AG20443 (cell line): ENCODE measurements at places on chromosomes 3 and 15.

DNA sequence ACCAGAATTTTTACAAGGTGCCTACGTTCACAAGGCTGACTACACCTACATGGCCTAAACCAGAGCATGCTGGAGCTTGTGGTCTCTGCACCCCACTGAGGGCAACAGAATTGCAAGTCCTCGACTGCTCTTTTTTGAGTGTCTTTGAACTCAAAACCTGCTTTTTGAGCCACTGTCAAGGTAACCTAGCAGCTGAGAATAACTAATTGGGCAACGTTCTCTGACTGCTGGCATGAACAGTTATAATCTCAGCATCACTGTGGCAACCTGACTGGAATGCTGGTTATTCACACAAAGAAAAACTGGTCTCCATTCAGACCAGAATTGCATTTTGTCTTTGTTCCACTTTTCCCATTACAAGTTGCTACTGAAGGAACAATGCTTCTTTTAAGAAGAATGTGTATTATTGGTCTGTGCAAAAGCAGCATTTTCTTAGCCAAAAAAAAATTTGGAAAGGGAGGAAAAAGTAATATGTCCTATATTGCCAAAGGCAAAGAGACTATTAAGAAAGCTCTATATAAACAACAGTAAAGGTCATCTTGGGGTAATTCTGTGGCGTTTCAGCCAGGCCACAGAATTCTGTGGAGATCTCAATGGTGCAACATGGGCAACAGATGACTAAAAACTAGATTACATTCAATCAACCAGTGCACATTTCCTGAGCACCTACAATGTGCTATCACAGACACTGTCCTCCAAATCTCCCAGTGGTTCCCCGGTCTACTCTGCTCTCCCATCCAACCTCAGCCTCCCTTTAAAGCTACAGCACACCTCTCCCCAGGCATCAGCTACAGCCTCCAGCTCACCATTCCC is 76.8 kb downstream of the TNIK start:
- DNase-seq = peak; percentile 53

GRCh38 chr15:27457766-27458165 is 486.8 kb downstream of the GABRG3 start:
- no peak for DNase-seq

DNA sequence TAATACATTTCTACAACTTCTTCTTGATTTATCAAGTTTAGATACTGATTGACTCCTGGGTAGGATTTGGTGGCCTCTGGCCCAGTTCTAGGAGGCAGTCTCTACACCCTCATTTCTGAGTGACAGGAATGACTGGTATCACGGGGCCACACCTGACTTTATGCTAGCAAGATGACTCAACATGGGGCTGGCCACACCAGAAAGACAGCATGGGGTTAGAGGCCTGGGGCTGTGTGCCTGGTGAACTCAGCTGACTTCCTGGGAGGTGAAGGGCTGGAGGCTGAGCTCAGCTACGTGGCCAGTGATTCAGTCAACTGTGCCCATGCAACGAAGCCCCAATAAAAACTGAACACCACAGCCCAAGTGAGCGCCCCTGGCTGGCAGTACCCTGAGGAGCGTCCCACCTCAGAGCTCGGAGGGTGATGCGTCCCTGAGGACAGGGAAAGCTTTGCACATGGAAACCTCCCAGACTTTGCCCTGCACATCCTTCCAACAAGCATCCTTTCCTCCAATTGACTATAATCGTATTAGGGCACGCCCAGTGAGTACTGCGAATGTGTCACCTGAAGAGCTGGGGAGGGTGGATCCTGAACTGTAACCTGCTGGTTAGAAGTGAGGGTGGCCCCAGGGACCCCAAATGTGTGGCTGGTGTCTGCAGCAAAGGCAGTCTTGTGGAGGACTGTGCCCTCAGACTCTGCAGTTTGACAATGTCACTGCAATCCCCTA is 57.2 kb downstream of the NIPA2 start:
- no peak for DNase-seq

DNA sequence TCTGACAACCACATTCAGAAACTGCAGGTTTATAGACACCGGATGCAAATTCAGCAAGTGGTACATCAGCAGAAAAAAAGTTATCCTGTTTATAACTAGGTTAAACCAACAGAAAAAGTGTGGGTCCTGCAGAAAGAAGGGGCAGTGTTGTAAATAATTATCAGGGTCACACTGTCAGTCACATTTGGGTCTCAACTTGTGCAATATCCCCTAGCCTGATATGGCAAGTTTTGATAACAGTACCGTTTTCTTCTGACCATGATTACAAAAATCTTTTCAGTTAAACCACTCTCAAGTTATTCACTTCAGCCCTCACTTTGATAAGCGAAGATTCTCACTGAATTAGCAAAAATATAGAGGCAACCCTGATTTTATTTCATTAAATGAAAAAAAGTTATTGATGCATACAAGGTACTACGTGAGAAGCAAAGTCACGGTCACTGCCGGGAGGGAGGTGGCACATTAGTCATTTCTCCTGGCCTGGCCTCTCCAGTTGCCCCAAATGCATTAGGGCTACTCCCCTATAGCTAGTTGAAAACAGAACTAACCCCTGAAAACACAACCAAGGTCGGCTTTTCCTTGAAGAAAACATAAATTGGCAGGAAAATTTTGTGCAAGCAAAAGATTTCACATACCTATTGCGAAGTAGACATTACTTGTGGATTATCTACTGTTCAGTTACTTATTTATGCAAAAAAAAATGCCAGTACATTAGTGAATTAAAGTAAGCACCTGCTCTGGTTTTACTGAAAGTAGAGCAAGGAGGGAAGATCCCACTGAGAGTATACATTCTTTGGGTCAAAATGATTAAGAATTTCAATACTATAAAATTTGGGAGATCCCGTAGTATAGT is 28.6 kb downstream of the IL5RA start:
- no peak for DNase-seq

- no peak for DNase-seq
Observed at GRCh38 chr3:71578054-71578751, 5.3 kb downstream of the FOXP1 start.

DNA sequence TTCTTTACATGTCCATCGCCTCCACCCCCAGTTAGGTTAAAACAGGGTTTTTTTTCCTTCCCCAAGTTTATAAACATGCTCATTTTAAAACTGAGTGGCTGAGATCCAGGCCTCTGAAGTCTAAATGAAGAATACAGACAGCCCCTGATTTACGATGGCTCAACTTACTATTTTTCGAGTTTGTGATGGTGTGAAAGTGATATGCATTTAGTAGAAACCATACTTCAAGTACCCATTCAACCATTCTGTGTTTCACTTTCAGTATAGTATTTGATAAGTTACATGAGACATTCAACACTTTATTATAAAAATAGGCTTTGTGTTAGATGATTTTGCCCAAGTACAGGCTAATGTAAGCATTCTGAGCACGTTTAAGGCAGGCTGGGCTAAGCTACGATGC is 30.5 kb upstream of the GNB5 start:
- DNase-seq = no peak

- DNase-seq = peak; percentile 56
Observed at GRCh38 chr15:59594493-59594942, 17.1 kb upstream of the GCNT3 start.

- no peak for DNase-seq
Observed at GRCh38 chr15:77305953-77306352, 114.0 kb downstream of the PEAK1 start.

DNA sequence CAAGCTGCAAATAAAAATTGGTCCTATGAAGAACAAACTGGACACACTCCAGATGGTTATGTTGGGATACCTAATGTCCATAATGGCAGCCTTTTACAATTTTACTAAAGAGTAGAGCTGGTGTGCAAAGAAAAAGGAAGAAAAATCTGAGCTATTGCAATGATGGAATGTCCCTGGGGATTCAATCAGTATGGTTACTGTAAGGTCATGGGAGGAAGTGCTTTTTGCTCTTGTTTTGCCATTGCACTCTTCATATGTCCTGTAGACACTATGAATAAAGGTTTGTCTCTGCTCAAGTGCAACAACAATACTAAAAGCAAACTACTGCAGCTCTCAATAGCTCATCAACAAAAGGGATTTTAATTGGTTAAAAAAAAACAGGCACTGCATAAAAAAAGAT is 5.4 kb downstream of the PFN2 start:
- DNase-seq = no peak

- no peak for DNase-seq
Observed at GRCh38 chr3:59839810-59840515, 790.1 kb upstream of the CFAP20DC start.

DNA sequence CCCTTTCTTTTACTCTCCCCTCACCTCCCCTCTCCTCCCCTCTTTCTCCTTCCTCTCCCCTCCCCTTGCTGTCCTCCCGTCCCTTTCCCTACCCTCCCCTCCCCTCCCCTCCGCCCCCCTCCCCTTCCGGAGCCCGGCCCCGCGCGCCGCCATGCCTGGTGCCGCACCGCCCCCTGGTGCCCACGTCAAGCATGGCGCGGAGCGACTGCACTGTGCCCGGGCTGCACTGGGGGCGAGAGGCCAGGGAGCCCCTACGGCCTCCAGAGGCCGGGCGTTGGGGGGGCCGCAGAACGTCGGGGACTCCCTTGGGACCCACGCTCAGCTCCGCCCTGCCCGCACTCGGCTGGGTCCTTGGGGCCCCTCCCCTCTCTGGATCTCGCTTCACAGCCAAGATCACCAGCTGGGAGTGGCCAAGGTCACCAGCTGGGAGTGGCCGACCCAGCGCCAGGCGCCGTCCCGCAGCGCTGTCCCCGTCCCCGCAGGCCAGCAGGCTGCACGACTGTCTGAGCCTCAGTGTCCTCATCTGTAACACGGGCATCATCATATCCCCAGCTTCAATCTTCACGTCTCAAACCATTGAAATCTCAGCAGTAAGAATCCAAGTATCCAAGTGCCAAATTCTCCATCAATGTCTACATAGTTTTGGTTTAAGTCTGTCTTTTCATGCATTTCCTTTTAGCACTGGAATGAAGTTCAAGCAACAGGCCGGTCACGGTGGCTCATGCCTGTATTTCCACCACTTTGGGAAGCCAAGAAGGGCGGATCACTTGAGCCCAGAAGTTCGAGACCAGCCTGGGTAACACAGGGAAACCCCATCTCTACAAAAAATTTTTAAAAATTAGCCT is 42.5 kb downstream of the TPRA1 start:
- DNase-seq = peak; percentile 92

DNA sequence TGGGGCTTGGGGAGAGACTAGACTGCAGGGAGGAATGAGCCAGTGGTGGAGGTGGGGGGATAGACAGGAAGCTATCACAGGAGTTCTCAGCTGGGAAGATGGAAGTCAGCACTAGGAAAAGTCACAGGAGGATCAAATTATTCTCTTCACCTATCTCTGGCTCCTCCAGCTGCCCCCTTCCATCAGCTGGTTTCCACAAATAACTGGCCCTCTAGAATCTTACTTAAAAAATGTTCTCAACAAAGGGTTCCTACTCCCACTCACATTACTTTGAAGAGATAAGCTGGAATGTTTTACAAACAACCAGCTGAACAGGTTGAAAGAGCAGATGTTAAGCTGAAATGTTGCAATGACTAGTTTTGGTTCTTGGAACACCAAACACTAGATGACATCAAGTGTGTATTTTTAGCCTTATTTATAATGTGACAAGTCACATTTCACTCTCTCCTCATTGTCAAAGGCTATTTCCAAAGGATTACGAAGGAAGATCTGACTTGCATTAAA is 102.7 kb upstream of the AADACL2 start:
- peak; percentile 16 for DNase-seq

GRCh38 chr3:59364496-59364895 is 314.7 kb upstream of the CFAP20DC start:
- peak; percentile 37 for DNase-seq

DNA sequence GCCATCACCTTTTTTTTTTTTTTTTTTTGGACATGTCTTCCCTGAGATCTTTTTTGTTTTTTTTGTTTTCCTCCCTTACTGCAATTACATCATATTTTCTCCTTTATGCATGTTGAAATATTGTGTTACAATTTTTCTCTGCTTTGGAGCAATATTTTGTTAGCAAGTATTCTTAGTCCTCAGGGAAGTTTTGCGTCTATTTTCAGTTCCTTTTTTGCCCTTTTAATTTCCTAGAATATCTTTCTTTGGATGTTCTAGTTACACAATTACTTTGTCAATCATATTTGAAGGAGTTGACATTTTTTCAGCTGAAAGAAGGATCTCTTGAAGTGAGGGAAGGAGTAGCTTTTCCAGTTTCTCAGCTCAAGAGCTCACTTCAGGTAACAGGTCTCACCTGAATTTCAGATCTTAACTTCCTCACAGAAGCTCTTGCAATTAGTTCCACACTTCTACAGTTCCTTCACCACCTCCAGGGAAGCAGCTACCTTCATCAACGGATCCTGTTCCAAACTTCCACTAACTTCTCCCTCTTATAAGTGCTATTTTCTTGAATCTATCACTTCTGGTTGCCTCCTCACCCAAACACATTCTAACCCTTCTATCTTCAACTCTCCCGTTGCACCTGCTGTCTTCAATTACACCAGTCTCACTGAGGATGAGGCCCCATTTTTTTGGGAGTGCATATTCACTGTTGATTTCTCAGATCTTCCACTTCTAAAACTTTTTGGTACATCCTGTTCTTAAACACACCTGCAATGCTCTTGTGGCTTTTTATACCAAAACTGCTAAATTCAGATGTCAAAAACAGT is 57.8 kb upstream of the CPOX start:
- no peak for DNase-seq

DNA sequence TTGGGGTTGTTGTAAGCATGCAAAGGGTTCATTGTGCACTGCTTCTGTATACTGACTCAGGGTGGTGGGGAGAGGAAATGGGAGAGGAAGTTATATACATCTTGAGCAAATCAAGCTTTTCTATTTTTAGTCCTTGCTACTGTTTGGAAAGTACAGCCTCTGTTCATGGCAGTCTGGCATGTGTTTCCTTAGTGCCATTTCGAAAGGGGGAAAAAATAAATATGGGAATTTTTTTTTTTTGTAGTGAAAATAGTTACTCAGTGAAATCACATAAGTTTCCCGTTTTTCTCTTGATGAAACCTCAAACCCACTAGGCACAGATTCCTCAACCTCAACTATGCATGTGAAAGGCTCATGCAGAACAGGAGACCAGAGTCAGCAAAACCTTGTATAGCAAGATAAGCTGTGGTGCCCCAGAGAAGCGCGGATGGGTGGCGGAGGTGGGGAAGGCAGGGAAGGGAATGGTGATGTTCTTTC is 353.3 kb downstream of the LPP start:
- peak; percentile 73 for DNase-seq

DNA sequence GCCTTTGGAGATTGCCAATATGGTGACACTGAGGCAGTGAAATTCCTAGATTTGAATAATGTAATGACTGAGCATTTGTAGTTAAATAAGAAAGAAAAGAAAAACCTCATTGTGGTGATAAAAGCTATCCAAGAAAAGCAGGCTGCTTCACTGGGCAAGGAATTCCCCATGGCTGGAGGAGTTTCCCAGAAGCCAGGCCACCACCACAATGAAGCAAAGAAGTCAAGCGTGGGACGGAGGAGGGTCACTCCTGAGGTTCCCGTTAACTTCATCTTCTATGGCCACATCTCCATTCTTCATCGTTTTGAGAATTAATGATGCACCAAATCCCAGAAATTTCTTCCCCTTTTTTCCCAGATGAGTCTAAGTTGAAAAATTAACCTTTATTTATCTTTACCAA is 185.8 kb upstream of the BCL6 start:
- DNase-seq = no peak

GRCh38 chr3:159208050-159208449 is 406.2 kb downstream of the MFSD1 start:
- DNase-seq = peak; percentile 47

GRCh38 chr3:143414571-143415253 is 295.1 kb downstream of the CHST2 start:
- no peak for DNase-seq

GRCh38 chr3:126755866-126756265 is 51.8 kb downstream of the CHCHD6 start:
- DNase-seq = no peak

- no peak for DNase-seq
Observed at GRCh38 chr3:49098429-49098828, 4.6 kb upstream of the QRICH1 start.
